ENCODE measurements at places on chromosomes 16 and 17.
A peak's percentile ranks its signal among the peaks of the same experiment; 100 is the strongest.

GRCh38 chr16:77961814-77962213 lies 60.5 kb upstream of the CLEC3A start:
- no peak for DNase-seq

- DNase-seq, result no peak
Observed at GRCh38 chr17:32626379-32626791, 139.6 kb downstream of the CDK5R1 start.

DNA sequence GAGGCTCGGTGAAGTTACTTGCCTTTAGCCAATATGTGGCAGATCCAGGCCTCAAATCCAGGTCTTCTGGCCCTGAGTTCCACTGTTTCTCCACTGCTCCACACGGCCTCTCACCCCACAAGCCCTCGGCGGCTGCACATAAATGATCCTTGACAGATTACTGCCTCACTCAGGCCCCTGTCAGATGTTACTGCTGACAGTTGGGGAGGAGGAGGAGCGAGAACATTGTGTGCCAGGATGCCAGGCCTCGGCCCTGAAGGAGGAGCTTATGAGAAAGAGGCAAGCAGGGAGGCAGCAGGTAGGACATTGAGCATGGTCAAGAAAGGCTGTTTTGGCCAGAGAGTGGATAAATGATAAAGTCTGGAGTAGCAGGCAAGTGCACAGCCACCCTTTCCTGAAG lies 88.6 kb downstream of the RAB11FIP4 start:
- no peak for DNase-seq

DNA sequence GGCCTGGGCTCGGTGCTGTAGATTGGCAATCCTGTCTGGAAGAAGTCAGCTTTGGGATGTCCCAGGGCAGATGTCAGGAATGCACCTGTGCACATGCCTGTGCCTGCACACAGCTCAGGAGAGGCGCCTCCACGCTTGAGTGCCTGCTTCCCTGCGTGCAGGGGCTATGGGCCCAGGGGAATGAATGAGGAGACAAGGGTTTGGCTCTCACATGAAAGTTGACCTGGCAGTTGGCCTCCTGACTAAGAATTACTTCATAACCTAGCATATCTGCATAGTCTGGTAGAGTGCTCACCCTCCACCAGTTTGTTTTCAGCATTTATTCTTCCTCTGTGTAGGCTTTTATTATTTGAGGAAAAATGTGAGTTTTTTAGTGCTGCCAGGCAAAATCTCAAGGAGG lies 50.0 kb downstream of the PLD6 start:
- DNase-seq, result no peak

DNA sequence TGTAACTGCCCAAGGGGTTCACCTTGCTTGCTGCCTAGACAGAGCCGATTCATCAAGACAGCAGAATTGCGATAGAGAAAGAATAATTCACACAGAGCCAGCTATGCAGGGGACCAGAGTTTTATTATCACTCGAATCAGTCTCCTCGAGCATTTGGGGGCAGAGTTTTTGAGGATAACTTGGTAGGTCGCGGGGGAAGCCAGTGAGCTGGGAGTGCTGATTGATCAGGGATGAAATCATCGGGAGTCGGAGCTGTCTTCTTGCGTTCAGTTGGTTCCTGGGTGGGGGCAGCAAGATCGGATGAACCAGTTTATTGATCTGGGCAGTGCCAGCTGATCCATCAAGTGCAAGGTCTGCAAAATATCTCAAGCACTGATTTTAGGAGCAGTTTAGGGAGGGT lies 9.1 kb downstream of the ITGAM start:
- DNase-seq, result no peak

- DNase-seq, result peak; percentile 33
Observed at GRCh38 chr17:21573961-21574610, 118.2 kb upstream of the KCNJ18 start.

GRCh38 chr16:70743791-70744190 lies 57.2 kb downstream of the VAC14 start:
- no peak for DNase-seq

DNA sequence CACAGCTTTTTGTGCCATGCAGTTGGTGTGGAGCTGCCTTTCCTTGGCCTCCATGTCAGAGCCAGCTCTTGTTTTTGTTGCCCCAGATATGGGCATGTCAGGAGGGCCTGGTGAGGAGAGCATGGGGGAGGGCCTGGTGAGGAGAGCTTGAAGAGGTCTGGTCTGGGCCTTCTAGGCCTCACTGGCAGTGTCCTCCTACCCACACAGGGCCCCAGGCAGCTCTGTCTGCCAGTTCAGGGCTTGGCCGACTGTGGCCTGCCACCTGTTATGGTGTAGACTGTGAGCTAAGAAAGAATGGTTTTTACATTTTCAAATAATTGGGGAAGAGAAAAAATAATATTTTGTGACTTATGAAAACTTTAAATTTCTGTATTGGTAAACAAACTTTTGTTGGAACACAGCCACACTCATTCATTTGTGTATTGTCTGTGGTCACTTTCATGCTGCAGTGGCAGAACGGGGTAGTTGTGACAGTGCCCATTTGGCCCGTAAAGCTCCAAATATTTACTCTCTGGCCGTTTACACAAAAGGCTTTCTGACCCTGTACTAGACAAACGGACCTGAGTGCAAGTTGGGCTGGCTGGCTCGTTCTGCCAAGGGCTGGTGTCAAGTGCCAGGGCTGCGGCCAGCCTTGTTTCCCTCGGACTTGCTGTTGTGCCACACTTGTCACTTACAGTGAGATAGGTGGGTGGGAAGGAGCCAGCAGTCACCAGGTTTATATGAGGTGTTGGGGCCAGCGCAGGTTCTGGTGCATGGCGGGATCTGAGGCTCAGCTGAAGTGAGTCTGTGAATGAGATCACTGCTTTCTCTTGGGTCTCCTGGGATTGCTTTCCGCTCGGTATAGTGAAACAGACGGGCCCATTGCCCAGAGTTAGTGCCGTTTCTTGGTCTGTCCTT lies 18.2 kb downstream of the PGS1 start:
- DNase-seq, result no peak

- DNase-seq, result no peak
Observed at GRCh38 chr16:48347191-48347865, 37.9 kb downstream of the SIAH1 start.

- no peak for DNase-seq
Observed at GRCh38 chr16:56388209-56388608, 37.1 kb downstream of the AMFR start.

DNA sequence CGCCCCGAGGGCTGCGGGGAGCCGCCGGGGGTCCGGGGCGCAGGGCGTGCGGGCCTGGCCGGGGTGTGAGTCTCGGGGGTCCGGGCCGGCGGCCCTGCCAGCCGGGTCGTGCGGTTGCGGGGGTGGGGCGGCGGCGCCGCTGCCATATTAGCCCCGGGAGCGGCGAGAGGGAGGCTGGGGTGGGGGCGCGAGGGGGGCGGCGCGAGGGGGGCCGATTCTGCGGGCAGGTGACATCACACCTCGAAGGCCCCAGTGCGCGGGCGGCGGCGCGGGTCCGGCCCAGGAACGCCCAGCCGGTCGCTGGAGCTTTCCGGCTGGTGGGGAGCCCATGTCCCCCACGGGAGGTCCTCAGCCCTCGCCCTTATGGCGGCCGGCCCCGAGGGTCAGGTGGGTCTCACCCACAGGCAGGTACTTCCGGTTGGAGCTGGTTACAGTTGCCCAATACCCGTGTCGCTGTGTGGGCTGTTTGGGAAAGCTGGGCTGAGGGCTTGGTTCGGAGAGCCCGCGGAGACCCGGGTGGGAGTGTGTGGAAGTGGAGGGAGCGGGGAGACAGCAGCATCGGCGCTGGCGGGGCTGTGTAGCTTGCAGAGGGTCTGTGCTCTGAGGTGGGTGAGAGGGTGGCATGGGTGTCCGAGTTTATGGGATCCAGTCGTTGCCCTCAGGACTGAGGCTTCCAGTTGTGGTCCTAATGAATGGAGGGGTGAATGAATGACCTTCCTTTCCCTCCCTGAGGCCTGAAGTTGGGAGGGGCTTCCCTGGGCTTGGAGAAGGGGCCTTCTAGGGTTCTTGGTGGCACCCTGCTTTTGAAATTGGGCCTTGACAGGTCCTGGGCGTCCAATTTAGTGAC lies 804 bp downstream of the ATP6V0C start:
- DNase-seq, result no peak

- no peak for DNase-seq
Observed at GRCh38 chr17:59838052-59838916, 54.5 kb downstream of the TUBD1 start.

DNA sequence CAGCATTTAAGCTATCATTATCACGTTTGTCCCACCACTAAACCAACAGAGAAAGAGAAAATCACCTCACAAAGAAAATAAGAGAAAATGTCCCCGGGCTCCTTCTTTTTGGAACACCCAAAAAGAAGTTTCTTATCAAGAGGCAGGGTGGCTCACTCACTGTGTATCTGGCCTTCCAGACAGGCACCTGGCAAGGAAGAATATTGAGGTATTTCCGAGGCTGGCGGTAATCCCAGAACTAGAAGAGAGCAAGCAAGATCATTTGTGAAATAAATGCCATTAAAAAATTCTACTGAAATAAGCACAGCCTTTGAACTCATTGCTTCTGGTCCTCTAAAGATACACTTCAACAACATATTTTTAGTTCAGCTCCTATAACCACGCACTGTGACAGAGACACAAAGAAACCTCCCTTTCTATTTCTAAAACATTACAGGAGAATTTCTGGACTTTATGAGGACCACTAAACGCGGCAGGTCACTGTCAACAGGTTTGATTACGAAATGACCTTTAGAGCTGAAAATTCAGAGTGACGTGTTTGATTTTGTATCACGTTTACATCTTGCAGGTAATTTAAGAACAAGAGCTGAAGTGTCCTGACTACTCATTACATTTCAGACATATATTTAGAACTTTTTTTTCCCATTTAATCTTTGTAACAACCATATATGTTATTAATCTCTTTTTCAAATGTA lies 61.0 kb downstream of the WDR59 start:
- DNase-seq, result no peak

- no peak for DNase-seq
Observed at GRCh38 chr17:76367642-76368041, 13.9 kb upstream of the PRPSAP1 start.
